T-helper 22 cell (primary cell): ENCODE measurements at places on chromosomes 5 and 9.

- DNase-seq = no peak
Observed at GRCh38 chr5:35939639-35940038, 1.2 kb upstream of the CAPSL start.

- DNase-seq = no peak
Observed at GRCh38 chr9:14433351-14434157, 119.6 kb upstream of the NFIB start.

DNA sequence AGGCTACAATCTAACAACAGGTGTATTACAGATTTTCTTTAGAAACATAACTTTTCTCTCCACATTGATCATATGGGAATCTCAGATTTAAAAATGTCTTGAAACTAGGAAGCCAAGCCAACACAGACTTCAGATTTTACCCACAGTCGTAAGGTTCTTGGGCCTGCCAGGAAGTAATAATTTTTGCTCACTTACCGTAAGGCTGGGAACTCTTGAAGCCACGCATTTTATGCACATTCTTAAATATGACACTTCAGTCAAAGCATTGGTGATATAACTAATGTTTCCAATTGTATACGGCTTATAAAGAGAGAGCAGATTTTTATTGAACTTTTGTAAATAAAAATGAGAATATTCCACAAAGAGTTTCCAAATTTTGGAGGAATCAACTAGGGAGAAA lies 328.9 kb upstream of the TRPC7 start:
- DNase-seq = no peak

DNA sequence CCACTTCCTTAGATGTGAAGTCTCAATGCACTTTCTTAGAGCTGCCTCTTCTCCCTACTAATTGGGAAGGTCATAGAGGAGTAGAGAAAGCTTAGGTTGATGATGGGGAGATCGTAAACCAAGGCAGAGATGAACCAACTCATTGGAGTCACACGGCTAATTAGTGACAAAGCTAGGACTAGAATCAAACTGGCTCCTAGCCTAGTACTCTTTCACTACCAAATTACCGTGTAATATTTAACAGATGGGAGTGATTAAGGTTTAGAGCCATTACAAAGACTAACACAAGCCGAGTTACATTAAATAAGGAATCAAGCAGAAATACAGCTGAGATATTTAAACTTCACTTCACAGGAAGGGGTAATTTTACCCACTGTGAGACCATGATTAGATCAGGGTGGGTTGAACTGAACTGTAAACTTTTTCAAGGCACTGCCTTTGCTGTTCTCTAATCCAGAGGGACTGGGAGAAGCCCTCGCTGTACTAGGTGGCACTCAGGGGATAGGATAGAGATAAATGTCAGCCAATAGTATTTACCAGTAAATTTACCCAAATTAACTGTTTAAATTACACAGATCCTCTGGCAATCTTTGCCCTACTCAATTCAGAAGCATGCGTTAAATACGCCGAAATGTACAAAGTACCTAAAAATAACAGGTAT lies 166.4 kb upstream of the PIK3R1 start:
- DNase-seq = no peak

- no peak for DNase-seq
Observed at GRCh38 chr5:142342128-142342981, 17.5 kb upstream of the SPRY4 start.

DNA sequence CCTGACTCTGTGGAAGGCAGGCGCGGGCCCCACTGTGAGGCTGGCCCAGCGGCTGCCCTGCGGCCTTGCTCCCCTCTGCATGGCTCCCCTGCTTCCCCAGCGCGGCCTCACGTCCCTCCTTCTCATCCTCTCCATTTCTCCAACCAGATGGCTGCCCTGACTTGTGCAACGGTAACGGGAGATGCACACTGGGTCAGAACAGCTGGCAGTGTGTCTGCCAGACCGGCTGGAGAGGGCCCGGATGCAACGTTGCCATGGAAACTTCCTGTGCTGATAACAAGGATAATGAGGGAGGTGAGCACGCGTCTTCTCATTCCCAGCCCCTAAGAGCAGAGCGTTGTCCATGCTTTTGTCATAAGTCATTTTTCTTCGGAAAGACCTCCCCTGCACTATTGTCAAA lies 129.0 kb upstream of the WWC1 start:
- no peak for DNase-seq

DNA sequence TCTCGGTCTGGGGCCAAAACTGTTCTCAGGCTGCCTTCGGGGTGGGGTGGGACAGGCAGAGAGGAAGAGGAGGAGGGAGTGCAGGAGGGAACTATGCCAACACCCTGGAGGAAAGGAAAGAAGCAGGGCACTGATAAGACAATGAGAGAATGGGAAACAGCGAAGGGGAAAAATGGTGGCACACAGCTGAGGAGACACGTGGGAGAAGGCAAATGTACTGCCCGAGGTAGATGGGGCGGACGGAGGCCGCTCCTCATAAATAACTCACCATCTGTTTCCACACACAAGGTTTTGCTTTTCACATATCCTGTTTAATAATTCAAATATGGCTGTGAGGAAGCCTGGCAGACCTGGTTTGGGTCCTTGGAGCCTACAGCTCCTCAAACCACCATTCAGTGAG lies 148.2 kb upstream of the LRRTM2 start:
- no peak for DNase-seq

GRCh38 chr5:142684508-142685041 lies 1.3 kb downstream of the FGF1 start:
- DNase-seq = no peak

GRCh38 chr9:22203371-22204138 lies 194.4 kb upstream of the CDKN2B start:
- DNase-seq = no peak

GRCh38 chr9:35611230-35611797 lies 6.3 kb downstream of the TESK1 start:
- peak; percentile 20 for DNase-seq

DNA sequence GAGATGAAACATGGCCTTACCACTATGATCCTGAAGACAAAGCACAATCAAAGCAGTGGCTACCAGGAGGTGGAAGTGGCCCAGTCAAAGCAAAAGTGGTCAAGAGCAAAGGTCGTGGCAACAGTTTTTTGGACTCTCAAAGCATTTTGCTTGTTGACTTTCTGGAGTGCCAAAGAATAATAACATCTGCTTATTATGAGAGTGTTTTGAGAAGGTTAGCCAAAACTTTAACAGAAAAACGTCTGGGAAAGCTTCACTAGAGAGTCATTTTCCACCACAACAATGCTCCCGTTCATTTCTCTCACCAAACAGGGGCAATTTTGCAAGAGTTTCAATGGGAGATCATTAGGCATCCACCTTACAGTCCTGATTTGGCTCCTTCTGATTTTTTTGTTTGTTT lies 33.6 kb upstream of the MAMDC2 start:
- no peak for DNase-seq

DNA sequence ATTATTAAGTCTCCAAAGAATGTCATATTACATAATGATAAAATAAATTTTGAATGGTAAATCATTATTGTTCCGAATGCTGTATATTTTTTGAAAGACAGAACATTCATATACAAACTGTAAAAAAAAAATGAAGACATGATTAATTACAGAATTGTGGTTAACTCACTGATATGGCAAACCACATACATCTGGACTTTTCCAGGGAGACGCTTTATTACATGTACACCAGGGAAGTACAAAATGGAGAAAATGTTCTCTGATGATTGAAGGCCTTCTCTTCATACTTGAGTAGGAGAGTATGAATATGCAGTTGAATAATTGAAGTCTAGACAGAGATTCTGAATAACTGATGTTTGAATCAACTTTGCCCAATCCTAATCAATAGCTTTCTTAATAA lies 1886.9 kb downstream of the EFNA5 start:
- DNase-seq = no peak

DNA sequence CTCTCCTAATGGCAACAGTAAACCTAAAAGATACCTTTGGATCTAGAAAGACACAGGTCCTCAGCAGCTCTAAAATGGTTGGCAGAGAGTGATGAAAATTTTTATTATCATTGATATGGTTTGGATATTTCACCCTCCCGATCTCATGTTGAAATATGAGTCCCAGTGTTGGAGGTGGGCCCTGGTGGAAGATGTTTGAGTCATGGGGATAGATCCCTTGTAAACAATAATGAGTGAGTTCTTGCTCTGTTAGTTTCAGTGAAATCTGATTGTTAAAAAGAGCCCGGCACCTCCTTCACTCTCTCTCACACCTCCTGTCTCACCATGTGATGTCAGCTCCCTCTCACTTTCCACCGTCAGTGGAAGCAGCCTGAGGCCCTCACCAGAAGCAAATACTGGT lies 117.7 kb downstream of the FRMD3 start:
- DNase-seq = no peak

- DNase-seq = no peak
Observed at GRCh38 chr5:169657127-169657526, 20.1 kb downstream of the DOCK2 start.
